T-helper 2 cell (primary cell): ENCODE measurements at places on chromosomes 4 and X.

GRCh38 chr4:11568511-11568910, 139.8 kb upstream of the HS3ST1 start:
- DNase-seq: no peak

DNA sequence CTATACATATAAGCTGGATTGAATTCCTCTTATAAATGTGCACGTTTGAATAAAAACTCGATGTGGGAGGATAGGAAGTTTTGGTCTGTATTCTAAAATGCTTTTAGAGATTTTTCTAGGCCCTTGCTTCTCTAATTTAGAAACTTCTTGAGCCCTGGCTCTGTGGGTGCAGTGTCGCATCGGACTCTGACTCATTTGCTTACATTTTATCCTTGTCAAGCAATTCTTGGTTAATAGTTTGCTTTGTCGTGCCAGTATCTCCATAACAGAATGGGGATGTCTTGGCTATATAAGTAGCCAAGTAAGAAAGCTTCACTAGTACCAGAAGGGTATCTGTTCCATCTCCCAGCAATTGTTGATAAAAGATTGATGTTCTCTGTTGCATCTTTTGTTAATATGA, 10.7 kb downstream of the SGMS2 start:
- DNase-seq: no peak

- DNase-seq: no peak
These were observed 2.8 kb upstream of the AMTN start for GRCh38 chr4:70515367-70516250.

DNA sequence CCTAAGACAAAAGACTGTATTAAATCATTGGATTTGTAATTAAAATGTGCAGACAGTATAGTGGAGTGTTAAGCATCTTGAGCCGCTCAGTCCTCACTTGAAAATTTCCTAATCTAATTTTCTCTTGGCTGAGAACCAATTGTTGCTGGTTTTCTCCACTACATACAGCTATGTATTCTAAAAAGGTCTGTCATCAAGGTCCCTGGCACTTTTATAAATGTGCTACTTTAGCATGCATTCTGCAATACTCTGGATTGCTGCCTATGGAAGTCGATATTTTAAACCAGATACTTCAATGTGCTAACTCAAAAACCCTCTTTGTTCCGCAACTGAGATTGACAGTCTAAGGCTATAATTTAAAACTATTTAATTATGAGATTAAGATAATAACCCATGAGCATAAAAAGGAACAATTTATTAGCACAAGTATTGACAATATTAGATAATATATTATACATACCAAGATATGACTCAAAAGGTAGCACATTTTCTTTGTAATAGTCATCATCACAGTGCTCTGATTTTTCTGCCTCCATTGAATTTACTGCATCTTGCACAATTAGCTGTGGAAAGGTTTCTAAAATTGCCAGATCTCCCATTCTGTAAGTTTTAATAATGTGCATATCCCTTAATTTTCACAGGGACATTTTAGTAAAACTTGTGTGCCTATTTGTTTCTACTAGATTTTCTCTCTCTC, 815.1 kb downstream of the ADGRL3 start:
- no peak for DNase-seq

DNA sequence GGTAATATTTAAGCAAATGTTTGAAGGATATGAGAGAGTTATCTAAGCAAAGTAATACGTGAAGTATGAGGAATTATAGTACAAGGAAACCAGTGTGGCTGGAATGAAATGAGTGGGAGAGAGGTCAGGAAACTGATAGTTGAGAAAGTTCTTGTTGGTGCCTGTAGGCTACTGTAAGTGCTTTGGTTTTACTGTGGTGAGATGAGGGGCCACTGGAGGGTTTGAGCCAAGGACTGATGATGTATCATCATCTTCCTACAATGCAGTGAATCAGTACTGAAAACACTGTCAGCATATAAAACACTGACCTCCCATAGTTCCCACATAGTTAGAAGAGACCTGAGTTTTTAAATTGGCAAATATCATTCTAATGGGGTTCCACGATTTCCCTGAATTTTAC, 367.5 kb upstream of the CTSO start:
- DNase-seq: no peak

DNA sequence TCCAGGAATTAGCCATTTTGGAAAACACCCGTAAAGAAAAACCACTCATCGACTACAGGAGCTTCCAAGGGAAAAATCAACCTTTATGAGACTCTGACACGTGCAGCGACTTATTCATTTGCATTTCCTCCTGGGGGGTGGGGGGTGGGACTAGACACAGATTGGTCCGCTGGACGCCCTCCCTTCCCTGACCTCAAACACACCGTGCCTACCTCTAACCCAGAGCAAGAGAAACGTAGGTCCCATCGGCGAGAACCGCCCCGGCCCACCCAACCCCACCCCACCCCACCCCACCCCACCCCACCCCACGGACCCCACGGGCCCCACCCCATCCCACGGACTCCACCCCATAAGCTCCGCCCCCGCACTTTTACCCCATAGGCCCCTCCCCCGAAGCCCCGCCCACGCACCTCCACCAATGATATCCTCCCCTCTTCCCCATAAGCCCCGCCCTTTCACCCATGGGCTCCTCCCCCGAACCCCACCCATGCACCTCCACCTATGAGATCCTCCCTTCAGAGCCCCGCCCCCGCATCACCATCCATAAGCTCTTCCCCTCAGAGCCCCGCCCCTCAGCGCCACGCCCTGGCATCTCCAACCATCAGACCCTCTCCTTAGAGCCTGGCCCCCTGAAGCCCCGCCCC, 1.1 kb downstream of the GTPBP6 start:
- DNase-seq: no peak

DNA sequence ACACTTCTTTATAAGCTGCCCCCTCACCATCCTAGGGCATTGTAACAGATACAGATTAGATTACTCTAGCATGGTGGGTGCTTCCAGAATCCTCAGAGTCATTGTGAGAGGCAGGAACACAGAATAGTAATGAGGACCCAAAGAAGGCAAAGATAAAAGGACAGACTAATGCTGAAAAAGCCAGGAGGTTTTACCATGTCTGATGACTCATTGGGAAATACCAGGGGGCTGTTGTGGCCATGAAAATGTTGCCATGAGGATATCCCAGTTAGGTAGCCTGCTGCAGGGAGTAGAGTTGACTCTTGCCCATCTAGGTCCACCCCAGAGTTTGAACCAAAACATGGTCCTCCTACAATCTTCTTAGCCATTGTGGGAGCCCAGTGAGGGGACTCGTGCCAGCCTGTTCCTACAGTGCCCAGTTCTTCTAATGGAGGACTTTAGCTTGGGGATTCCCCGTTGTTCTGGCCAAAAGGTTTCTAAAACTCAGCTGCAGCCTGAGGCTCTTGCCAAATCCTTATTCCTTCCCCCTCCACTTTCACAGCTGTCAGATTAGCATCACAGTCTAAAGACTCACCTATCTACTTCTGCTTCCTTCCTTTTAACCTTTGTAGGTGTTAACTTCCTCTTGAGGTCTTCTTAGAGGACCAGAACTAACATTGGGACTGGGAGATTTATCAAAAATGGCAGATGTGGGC, 586.0 kb upstream of the AADAT start:
- no peak for DNase-seq

GRCh38 chr4:139959396-139959795, 194.6 kb downstream of the MAML3 start:
- DNase-seq: no peak

DNA sequence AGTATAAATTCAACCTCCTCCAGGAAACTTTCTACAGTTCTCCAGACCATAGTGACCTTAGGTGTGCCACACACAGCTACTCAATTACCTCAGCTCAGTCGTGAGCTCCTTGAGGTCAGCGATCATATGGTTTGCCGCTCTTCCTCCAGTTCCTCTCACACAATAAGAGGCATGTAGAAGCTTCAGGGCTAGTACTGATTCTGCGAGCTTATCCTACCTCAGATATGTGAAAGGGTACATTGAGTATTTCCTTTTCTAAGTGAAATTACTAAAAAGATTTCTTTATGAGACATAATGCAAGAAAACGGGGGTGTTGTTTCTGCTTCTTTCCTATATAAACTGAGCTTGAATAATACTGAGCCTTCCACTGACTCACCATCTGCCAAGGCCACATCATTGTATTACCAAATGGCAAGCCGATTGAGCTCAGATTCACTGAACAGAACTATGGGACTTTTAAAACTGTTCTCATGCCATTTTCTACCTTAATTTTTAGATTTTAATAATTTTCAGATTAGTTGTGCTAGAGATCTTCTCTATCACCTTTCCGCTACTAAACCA, 183.1 kb downstream of the HS6ST2 start:
- DNase-seq: no peak

- DNase-seq: no peak
These were observed 70.4 kb downstream of the LDB2 start for GRCh38 chr4:16827794-16828724.

DNA sequence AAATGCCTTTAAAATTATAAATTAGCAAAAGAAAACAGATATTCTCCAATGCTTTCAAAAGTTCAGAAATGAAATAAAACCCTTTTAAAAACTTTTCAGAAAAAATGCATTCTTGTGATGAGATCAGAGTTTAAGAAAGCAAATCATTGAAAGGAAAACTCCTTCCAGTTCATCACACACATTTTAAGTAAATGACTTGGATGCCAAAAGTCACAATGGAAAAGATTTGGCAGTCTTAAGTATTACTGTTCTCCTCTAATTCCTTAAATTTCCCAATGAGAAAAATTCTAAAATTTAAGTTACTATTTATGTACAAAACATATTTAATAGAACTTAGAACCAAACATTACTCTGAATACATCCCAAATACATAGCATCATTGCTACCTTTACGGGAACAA, 21.1 kb downstream of the HOPX start:
- no peak for DNase-seq

GRCh38 chr4:187027272-187027671, 303.6 kb upstream of the FAT1 start:
- DNase-seq: no peak

GRCh38 chr4:185283723-185284122, 74.3 kb downstream of the SNX25 start:
- no peak for DNase-seq

DNA sequence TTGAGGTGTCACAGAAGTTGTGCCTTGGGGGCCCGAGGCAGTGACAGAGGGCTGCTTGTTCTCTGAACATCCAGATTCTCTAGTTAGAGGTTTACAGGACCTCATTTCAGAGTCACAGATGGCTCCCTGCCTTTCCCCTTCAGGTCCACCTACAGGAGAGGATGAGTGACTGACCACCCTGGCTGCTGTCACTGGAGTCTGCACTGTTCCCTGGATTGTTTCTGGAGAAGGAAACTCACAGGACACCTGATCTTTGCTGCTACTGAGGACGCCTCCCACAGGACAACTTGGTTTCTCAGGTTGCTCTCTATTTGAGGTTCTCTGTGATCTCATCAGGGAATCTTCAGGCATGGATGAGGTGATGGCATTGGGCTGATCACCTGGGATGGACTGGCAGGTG, 58.3 kb downstream of the GPRIN3 start:
- no peak for DNase-seq

DNA sequence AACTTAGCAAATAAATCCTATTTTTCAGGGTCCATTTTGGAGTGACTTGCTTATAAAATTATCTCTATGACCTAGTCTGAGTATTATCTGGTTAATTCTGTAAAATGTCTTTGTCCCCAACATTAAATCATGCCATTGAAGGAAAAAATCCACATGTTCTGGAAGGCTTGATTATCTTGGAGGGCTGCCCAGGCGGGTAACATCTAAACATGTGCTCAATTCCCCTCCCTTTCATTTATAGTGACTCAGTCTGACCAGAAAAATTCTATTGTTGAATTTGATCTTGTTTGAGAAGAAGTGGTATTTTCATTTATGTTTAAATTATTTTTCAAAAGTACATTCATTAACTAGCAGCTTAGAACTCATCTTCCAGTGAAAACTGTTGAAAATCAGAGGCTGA, 55.4 kb upstream of the SLC10A7 start:
- no peak for DNase-seq

DNA sequence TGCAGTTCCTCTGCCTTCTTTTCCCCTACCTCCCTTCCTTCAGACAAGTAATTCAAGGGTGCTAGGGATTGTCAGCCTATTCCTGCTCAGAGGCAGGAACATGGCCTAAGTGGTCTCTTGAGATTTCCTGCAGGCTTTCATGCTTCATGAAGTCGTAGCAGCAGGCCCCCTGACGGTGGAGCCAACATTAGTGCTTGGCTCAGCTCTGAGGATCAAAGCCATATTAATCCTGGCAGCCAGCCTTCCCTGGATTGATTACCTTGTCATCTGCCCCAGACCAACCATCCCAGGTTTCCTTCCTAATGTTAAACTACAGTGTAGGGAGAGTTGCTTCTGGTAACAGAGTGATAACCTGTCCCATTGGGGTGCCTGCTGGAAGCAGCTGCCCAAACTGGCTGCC, 84.1 kb downstream of the SLC16A2 start:
- no peak for DNase-seq

DNA sequence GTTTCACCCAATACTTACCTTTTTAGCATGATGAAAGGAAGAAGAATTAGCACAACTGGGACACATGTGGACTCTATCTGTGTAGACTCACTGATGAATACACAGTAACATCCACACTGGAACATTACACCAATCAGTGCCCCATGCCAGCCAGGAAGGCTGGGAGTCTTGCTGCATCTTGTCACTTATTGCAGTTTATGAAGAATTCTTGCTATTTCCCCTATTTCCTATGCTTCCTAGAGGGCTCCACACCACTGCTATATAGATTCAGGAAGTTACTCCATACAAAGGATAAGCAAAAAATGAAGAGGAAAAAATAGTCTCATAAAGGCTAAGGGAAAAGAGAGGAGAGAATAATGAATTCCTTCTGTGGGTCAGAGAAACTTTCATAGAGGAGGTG, 201.0 kb downstream of the CAMK2D start:
- no peak for DNase-seq

DNA sequence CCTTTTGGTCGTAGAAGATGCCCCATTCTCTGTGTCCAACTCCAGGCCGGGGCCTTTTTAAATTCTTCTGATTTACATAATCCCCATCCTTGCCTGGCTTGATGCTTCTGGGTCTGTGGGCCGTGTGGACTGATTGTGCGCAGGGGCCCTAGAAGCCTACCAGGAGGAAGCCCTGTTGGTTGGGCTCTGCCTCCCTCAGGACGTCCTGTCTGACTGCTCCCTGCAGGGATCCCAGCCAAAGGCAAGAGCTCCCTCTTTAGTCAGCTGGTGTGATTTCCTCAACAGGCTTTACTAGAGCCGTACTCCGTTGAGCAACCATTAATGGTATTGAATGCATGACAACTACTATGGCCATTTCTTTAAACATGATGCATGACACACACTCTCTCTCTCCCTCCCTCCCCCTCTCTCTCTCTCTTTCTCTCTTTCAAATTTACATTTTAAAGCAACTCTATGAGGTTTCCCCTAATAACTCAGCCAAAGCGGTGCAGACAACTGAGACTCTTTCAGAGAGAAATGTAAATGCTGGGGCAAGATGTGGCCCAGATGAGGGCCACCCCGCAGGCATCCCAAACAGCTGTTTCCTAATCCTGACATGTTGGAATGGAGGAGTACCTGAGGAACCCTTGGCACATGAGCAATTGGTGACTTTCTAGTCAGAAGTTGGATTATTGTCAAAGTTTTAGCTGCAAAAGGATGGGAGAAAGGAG, 117.3 kb downstream of the DRD5 start:
- no peak for DNase-seq

- DNase-seq: no peak
These were observed 6.8 kb downstream of the NKX6-1 start for GRCh38 chr4:84492290-84492689.

- no peak for DNase-seq
These were observed 65.3 kb downstream of the NYX start for GRCh38 chrX:41512394-41512793.
